ENCODE measurements at places on chromosomes 4 and X.
A peak's percentile ranks its signal among the peaks of the same experiment; 100 is the strongest.

DNA sequence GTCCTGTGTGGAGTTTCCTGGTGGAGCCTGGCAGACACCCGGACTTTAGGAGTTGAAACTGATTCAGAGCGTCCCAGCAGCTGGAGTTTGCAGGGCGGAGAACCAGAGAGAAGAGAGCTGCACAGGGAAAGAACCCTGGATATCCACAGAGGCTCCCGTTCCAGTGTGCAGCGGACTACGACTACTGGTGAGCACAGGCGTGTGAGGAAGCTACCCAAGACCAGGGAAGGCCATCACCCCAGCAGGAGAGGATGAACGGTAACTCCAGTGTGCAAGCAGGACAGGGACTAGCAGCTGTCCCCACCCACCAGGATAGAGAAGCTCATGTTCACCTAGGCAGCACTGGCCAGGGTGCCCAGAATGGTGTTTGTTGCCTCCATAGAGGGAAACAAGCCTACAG, 2.3 kb downstream of the LAGE3 start:
- DNase-seq = no peak

GRCh38 chr4:99645036-99645435, 12.6 kb downstream of the C4orf54 start:
- DNase-seq = no peak

DNA sequence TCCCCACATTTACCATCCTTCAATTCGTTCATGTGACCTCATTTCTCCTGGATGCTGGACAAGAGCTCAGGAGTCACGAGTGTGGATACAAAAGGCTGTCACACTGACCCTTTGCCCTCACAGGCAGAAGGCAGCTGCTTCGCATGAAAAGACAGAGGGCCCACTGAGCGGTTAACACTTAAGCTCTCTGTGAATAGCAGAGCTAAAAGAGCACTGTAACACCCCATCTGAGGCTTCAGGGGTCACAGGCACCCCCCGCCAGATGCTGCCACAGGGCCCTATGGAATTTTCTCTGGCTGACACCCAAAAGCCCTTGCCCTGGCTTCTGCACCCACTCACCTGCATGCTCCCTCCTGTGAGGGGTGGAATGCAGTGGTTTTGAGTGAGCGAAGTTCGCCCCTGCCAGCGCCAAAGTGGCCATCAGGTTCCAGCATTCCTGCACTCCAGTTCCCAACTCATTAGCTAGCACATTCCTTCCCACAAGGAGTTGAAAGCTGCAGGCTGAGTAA, 360.9 kb downstream of the PPP3CA start:
- DNase-seq = no peak

DNA sequence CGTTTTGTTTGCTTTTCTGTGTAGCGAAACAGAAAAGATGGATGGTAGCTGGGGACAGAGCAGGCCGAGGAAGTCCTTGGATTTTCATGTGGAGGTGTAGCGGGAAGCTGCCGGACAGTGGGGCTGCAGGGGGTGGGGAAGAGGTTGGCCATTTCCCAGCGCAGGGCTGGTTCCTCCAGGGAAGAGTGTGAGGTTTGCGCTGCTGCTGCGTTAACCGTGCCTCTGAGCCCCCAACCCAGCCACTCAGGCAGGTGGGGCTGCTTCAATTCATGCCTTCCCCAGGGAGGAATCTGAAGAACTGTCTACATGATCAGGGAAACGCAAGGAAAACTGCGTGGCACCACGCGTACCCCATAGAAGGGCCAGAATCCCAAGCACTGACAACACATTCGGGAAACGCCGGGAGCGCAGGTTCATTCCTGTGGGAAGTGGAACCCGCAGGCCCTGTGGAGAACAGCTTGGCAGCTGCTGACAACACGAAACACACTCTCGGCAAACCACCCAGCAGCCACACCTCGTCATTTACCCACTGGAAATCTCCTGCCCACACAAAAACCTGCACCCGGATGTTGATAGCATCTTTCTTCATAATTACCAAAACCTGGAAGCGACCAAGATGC, 57.7 kb downstream of the PCGF3 start:
- DNase-seq = no peak

DNA sequence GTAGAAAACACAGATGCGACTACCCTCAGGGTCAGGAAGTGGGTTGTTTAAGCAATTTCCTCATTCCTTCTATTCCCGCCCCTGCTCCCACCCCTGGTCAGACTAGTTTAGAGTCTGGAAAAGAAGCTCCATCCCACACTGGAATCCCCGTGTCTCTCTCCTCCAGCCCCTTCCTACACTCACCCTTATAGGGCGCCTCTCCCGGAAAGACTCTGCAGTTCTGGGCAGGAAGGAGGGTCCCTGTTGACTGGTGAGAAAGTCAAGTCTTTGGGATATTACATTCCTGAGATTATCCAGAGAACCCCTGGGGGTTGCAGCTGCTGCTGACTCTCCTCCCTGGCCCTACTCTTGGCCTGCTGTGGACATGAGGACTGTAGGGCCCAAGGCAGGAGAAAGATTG, 11.9 kb downstream of the STARD8 start:
- DNase-seq = peak; percentile 13

- DNase-seq = peak; percentile 53
These were observed 196.4 kb downstream of the LRBA start for GRCh38 chr4:150818661-150819060.

DNA sequence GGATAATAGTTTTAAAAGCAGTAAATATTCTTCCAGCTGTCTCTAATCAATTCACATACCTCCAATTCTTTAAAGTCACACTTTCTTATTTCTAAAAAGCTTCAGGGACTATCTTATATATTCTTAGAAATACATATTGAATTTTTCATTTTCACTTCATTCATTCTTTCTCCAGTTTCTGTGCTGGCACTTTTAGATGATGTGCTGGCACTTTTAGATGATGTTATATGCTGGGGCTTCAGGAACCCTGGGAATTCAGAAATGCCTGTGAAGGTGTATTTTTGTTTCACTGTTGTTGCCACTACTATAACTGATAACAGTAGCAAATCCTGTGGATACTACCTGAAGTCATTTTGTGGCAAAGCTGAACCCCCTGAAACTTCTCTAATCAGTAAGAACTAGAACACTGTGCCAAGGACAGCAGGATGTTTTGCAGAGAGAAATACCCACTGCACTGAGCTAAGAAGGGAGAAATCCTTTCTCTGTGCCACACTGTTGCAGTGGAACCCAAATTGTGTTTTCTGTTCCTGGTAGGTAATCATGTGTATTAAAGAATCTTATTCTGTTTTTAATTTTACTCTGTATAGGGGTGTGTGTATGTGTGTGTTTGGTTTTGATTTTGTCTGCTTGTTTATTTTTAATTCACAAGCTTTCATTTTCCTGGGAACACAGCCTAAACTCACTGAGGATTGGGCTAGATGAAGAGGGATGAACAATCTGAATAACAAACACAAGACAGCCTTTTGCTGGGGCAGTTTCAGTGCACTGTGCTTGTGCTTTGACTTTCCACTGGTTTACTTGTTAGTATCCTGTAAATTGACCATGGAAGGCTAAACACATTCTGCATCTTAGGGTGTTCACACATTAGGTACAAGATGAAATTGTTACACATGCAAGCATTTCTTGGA, 898.3 kb downstream of the CCSER1 start:
- no peak for DNase-seq

DNA sequence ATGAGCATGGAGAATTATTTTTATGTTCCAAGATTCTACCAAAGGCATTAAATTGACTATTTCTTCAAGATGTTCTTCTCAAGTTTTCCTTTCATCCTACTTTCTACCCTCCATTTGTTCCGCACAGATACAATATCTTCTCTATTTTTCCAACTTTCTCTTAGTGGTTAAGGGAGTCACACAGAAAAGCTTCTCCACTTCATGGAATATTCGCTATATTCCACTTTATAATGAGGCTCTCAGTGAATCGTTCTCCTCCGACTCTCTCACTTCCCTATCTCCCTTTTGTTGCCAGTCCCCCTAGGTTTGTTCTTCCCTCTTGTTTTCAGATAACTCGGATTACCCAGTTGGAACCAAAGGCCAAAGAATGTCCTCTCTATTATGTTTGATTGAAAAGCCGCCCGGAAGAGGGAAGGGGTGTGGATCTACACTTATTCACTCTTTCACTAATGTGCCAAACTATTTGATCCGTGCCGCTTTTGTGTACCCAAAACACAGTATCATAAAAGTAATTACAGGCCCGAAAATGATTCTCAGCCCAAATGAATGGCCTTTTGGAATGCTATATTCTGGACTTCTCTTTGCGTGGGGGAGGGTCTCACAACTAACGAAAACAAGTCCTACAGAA, 1.2 kb downstream of the SH3D19 start:
- peak; percentile 36 for DNase-seq

GRCh38 chrX:147838465-147839131, 73.1 kb upstream of the FMR1 start:
- DNase-seq = no peak

DNA sequence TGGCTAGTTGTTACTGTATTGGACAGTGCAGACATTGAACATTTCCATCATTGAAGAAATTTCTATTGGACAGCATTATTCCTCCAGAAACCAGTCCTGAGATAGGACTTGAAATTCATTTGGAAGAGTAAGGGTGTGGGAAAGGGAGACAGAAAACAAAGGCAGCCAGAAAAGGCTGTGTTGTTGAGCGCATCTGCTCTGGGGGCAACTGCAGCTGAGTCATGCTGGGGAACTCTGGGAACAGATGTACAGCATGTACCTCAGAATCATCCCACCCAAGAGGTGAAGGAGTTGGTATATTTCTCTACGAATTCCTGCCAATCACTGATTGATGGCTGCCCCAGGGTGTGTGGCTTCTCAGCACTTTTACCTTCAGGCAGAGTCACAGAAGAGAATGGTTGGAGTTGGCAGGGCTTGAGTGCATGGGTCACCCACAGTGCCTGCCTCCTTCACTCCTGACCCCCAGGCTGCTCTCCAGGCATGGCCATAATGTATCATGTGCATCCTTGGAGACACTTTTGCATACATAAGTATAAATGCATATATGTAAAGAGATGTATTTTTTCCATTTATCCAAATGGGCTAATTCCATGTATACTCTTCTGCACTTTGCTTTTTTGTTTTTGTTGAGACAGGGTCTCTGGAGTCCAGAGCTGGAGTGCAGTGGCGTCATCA, 39.4 kb downstream of the GEMIN8 start:
- no peak for DNase-seq

- DNase-seq = peak; percentile 44
These were observed 338.6 kb downstream of the SPIN4 start for GRCh38 chrX:63012574-63012973.
